ENCODE measurements at places on chromosomes 5 and 9.

DNA sequence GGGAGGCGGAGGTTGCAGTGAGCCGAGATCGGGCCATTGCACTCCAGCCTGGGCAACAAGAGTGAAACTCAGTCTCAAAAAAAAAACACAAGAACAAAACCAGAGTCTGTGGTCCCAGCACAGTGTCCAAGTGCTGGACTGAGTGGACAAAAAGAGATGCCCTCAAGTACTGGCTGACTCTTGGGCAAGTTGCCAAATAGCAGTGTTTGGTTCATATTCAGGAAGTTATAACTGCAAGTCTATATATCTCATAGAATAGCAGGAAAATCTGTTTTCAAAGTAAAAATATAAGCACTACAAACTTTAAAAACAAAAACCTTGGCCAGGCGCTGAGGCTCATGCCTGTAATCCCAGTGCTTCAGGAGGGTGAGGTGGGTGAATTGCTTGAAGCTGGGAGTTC is 7.3 kb downstream of the HABP4 start:
- DNase-seq = no peak

GRCh38 chr9:116767219-116767618 is 80.1 kb downstream of the TRIM32 start:
- no peak for DNase-seq

- DNase-seq = no peak
Observed at GRCh38 chr9:128120741-128121465, 6.6 kb downstream of the PTGES2 start.

- DNase-seq = no peak
Observed at GRCh38 chr5:138545919-138546562, 3.0 kb upstream of the ETF1 start.

DNA sequence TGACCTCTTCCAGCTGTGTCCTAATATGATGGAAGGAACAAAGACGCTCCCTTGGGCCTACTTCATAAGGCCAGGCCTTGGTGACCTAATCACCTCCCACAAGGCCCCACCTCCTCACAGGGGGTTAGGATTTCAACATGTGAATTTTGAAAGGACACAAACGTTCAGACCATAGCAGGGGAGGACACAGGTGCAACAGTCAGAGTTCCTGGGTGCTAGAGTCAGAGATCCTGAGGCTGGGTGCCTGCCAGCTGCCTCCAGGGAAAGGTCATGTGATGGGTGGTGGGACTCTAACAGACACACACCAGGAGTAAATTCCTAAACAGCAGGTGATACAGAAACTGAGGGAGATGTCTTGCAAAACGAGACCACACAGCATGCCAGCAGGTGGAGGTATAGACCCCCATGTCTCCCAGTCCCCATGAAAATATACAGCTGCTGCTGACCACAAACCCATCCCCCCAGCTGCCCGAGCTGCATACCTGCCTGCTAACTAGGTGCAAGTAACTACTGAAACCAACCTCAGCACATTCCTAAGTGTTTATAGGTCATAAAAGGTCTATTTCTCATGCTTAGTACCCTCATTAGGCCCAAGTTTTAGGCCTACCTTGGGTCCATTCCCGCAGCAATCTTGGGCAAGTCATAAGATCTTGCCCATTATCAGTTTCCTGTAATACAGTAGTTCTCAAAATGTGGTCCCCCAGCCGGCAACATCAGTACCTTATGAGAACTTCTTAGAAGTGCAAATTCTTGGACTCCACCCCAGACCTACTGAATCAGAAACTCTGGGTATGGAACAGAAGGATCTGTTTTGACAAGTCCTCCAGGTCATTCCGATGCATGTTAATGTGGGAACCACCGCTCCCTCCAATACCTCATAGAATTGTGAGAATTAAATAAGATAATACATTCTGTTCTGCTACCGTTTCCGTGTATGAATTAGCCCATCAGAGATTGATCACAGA is 245.3 kb downstream of the ENC1 start:
- DNase-seq = no peak

DNA sequence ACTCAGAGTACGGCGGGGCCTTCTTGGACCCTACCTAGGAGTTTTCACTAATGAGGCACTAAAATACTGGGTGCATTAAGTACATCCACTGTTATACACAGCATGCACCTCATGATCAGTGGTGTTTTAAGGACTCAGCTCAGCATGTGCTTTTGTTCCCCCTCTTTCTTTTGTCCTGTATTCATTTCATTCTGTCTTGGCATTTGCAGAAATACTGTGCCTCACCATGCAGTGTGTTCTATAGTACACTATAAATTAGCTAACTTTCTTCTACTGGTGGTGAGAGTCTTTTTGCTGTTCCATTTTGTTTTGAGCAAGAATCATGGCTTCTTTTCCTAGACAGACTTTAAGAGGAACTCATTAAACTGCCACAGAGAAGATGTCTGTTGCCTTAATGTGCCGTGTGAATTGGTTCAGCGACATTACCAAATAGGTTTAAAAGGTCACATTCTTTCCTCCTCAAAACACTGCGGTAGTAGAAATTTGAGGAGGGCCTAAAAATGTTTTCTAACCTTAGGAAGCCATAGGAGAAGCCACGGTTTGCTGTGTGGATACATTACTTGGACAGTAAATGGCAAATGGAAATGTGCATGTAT is 276.6 kb downstream of the MAST4 start:
- no peak for DNase-seq

- no peak for DNase-seq
Observed at GRCh38 chr5:148446611-148447010, 62.9 kb downstream of the FBXO38 start.

GRCh38 chr5:87002485-87002884 is 265.2 kb upstream of the RASA1 start:
- DNase-seq = no peak

- no peak for DNase-seq
Observed at GRCh38 chr5:151148583-151148982, 9.0 kb downstream of the ANXA6 start.

DNA sequence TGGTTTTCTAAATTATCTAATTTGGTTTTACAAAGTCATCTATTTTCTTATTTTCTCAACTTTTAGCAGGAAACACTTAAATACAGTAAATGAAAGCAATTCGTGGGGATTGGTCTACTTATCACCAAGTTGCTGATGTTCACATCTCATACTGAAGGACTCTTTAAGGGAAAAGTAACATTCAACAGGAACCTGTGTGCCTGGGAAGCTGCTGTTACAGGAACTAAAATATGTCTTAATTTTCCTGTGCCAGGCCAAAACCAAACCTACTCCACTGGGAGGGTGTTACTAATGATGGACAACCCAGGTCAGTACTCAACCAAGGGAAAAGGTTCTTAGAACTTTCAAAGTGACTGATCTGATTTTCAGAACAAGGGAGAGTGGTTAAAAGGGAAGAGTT is 5.3 kb downstream of the ISCA1 start:
- no peak for DNase-seq

DNA sequence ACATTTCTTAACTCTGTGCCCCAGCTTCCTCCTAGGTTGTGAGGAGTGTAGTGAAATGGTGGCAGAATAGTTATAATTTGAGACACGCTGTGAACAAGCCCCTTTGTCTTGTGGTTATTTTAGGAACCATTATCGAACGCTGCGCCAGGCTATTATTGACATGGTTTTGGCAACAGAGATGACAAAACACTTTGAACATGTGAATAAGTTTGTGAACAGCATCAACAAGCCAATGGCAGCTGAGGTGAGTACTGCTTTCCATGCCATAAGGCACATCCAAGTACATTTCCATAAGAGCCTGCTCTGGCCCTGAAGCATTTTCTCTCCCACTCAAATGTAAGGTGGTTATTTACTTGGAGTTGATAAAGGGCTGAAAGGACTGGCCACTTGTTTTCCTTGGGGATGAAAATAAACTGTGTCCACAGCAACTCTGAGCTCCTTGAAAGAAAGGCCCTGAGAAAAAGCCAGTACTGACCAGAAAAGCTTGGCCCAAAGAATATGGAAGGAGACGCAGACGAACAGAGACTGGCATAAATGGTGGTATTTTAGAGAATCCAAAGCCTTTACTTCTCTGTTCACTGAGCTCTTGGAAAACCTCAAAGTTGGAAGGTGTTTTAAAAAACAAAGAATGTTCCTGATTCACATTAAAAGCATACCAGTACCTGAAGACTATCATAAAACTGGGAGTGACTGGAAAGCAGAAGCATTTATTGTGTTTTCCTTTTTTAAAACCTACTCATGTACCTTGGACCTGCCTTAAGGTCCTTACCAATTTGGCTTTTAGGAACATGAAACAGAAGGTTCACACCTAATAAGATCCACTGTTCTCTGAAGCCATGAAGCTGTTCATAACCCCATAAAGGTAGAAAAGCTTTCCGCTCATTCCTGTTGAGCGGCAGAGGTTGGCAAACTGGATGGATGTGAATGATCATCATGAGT is 72.2 kb downstream of the WDR41 start:
- DNase-seq = no peak

DNA sequence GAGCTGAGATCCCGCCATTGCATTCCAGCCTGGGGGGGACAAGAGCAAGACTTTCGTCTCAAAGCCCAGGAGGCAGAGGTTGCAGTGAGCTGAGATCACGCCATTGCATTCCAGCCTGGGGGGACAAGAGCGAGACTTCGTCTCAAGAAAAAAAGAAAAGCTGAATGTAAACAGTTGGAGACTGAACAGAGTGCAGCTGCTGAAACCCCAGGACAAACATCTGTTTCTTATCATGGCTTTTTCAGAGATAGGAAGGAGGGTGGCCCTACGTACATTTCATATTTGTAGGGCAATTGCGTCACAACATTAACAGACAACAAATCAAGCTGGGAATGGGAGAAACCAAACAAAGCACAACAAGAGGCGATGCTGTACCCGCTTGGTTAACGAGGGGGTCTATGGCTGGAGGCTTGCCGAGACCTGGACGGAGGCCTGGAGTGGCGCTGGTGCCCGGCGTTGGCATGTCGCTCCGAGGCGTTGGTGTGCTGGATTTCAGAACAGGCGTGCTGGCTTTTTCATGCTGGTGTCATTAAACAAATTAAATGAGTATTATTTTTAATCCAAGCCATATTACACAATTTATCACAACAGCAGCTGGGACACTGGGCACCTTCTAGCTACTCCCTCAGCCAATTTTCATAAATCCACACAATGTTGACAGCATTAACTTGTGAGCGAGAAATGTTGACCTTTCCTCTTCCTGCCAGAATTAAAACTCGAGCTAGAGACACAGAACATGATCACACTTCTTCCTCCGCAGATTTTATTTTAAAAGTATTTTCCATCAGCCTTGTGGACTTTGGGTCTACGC is 76.1 kb downstream of the TLE1 start:
- DNase-seq = no peak

DNA sequence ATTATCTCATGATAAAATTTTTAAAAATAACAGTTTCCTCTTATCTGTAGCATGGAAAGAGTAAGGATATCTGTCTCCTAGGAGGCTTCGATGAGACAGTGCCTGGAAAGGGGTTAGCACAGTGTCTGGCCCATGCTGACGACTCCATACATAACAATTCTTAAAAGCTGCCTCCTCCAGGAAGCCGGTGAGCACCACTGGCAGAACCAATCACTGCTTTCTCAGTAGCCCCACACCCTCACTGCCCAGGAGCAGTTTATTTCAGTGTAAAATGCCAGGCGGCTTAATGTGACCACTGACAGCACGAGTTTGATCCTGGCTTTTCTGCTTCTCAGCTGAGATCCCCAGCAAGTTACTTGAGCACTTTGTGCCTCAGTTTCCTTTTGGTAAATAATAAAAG is 1.2 kb upstream of the NIPAL4 start:
- no peak for DNase-seq

DNA sequence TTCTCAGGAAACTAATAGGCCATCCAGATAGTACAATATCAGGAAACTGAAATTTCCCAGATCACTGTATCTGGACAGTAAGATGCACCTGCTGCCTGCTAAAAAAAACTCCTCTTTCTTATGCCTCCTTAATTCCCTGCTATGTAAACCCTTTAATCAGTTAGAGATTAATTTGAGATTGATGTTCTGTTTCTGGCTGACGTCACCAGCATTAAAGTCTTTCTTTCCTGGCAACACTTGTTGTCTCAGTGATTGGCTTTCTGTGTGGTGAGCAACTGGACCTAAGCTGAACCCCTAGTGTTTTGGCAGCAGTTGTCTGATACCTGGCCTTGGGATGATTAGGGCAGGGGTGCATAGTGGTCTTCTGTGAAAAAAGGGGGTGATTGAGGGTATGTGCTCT is 175.8 kb downstream of the TENT4A start:
- DNase-seq = no peak

DNA sequence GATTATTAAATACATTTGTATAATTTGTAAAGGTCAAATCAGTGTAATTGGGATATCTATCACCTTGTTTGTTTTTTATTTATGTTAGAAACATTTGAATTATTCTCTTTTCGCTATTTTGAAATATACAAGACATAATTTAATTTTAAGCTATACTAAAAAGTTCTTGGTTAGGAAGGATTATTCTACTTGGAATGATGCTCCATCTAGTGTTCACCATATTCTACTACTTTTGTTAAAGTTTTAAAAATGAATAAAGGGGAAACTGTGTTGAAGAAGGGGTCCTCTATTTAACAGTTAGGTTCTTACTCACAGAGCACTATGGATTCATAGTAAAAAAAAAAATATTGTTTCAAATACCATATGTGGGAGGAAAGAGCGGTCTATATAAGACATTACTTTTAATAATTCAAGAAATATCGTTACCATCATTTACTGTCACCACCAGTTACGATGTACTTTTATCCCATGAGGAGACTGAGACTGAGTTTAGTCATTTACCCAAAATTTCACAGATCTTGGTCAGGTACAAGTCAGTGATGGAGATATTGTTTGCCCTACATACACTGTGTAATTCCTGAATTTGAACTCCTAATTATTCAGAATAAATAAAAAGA is 6.3 kb upstream of the STOM start:
- DNase-seq = no peak

DNA sequence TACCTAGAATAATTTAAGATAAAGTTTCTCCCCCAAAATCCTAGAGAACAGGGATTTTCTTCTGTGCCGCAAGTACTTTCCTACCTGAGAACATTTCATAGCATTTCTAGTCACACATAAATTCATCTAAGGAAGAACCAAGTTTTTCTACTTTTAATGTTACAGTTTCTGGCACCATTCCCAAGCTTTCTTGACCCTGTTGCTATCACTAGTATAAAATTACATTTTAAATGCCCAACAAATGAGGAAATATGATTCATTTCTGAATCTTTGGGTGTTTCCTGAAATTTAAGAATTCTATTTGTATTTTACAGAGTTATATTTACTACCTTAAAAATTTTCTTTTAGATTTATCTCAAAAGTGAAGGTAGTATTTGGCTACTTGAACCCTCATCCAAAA is 137.8 kb downstream of the LPAR1 start:
- DNase-seq = no peak

GRCh38 chr9:125646621-125647100 is 60.3 kb downstream of the MAPKAP1 start:
- no peak for DNase-seq

DNA sequence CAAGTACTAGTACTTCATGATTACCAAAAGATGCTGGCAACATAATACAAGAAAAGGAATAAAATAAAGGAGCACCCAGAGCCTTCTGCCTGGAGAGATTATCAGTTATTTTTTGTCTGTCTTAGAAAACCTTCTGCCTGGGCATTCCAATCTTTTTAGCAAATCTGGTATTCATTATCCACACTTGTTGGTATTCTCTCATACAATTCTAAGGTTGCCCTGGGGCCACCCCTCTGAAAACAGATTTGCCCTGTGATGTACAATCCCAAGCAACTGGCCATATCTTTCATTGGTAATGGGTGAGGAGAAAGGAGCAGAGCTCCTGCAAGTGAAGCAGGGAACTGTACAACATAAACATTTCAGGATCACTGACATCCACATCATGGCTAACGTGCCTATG is 47.8 kb downstream of the WDR41 start:
- no peak for DNase-seq

- no peak for DNase-seq
Observed at GRCh38 chr5:156219483-156220005, 107.4 kb upstream of the SGCD start.

All from stimulated activated CD4-positive, alpha-beta T cell treated with anti-CD3 and anti-CD28 coated beads, Interleukin-1b, Interleukin-23, amount 100 ng/mL, for 4 hours (primary cell).